T-cell (primary cell): ENCODE measurements at places on chromosomes 6 and 20.

GRCh38 chr6:141153563-141153962 lies 979.2 kb upstream of the GJE1 start:
- peak; percentile 2 for DNase-seq

DNA sequence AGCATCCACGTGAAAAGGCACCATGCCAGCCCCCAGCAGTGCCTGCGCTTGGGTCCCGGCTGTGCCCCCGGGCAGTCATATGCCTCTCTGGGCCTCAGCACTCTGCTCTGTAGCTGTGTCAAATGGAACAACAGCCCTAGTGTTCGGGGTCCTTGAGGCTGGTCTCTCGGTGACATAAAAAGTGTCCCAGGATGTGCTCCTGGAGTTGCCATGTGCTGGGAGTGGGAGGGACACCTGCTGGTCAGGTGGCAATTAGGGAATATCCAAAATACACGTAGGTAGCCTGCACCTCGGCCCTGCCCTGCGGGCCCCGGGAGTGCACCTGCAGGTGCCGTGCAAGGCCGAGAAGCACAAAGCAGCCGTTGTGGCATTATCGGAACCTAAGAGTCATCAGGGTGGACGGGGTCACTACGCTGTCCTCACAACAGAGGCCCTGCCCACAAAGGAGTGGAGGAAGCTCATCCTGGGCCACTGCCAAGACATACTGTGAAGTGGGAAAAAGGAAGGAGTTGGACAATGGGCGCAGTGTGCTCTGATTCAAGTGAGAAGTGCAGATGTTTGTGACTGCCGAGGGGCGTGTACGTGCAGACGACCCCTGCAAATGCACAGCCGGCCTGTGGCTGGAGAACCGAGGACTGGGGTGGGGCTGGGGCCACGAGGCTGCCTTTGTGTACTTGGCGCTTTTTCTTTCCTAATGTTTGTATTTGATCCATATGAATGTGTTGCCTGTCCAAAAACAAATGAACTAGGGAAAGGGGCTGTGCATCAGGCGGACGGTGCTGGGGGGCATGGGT lies 24.6 kb downstream of the SLCO4A1 start:
- DNase-seq = no peak

DNA sequence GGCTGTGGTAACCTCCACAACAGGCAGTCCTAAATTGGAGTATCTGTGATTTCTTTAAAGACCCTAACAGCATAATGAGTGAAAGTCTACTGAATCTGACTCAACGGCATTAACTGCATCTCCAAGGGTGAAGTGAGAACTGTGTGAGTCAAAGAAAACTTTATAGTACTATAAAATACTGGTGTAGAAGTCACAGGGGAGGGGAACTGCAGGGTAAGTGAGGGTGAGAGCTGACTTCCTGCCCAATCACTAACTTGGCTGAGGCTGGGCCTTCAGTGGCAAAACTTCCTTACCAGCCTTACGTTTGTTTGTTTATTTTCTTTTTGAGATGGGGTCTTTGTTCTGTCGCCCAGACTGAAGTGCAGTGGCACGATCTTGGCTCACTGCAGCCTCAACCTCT lies 109.8 kb downstream of the PTPRK start:
- no peak for DNase-seq

GRCh38 chr20:3784863-3785239 lies 1.7 kb downstream of the CENPB start:
- DNase-seq = no peak

GRCh38 chr6:166786704-166787293 lies 159.7 kb upstream of the RPS6KA2 start:
- no peak for DNase-seq

GRCh38 chr6:11387707-11388430 lies 149.7 kb upstream of the TMEM170B start:
- no peak for DNase-seq

DNA sequence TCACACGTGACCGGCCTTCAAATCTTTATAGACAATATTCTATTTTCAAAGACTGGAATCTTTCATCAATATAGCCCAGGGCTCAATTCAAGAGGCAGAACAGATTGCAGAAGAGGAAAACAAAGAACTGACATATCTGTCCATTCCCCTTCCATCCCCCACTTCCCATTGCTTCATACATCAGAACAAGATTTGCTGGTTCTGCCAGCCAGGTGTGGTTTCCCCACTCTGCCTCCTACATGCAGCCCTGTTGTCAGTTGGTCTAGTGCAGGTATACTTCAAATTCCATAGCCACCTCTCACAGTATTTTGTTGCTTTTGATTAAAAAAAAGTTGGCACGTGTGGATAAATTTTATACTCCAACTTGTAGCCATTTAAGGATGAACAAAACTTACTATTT lies 174.9 kb downstream of the CD109 start:
- no peak for DNase-seq

GRCh38 chr20:59747671-59748515 lies 143.6 kb downstream of the PHACTR3 start:
- no peak for DNase-seq

GRCh38 chr6:105836379-105836778 lies 249.8 kb upstream of the PRDM1 start:
- DNase-seq = no peak

DNA sequence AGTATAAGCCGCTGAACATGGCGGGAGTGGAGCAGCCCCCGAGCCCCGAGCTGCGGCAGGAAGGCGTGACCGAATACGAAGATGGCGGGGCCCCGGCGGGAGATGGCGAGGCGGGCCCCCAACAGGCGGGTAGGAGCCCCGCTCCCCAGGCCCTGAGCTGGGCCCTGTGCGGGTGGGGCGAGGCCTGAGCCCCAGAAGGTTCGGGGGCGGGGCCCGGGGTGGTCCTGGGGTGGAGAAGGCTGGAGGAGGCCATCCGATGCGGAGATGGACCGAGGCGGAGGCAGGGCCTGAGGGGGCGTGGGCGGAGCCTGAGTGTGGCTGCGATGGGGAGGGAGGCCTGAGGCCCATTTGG lies 7.1 kb downstream of the L3MBTL1 start:
- no peak for DNase-seq

GRCh38 chr20:63745424-63745805 lies 5.8 kb downstream of the SLC2A4RG start:
- no peak for DNase-seq

GRCh38 chr6:49606721-49607390 lies 29.8 kb downstream of the RHAG start:
- DNase-seq = no peak
